ENCODE measurements at places on chromosomes 12 and 14.

DNA sequence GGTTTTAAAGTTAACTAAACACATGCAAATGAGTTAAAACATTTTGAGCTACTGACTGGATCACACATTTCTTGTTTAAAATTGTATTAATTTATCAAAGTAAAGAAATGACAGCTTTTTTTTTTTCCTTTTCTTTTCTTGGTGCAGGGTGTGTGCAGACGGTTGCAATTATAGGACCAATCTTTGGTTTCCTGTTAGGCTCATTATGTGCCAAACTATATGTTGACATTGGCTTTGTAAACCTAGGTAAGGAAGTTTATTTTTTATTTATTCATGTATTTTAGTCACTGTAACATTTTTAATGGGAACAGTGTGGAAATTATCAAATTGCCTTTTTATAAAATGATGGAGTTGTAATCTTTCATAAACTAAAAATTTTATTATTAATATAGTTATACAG, 21.9 kb downstream of the SLCO1C1 start:
- no peak for DNase-seq

- DNase-seq, result no peak
Measured at GRCh38 chr12:71558445-71558844, 105.2 kb downstream of the ZFC3H1 start.

DNA sequence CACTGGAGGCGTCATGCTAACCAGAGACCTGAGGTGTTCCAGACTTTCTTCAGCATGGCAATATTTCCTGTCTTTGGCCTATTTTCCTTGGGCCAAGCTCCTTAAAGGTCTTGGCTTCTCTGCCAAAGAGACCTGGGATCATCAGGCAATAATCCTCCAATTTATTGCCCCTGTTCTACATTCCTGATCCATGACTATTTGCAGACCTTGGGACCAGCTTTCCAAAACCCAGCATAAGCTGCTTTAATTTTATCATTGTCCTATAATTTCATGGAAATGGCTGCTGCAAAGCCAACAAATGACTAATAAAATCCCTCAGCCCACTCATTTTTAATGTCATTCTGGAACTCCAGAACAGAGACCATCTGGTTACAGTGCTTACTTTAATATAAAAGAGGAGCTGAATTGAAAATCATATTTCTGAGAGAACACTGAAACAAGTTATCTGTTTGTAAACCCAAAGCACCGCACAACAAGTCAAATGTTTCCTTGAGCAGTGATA, 166.9 kb upstream of the BTG1 start:
- DNase-seq, result no peak

GRCh38 chr12:3727877-3728632, 24.9 kb downstream of the CRACR2A start:
- no peak for DNase-seq

- peak; percentile 71 for DNase-seq
Measured at GRCh38 chr14:35878272-35879150, 52.4 kb downstream of the BRMS1L start.

DNA sequence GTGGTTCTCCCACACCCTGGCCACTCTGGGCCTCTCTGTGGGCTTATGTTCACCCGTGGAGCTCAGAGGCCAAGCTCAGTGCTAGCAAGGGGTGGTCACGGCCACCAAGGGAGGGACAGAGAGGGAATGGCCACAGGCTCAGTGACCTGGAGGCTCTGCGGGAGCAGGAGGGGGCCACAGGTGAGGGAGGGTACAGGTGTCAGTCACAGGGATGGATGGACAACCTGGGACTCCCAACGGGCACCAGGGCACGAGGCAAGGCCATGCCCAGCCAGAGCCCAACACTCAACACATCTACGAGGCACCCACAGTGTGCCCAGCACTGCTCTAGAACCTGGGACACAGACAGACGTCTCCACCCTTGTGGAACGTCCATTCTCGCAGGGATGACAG, 11.3 kb downstream of the NCOR2 start:
- DNase-seq, result no peak

DNA sequence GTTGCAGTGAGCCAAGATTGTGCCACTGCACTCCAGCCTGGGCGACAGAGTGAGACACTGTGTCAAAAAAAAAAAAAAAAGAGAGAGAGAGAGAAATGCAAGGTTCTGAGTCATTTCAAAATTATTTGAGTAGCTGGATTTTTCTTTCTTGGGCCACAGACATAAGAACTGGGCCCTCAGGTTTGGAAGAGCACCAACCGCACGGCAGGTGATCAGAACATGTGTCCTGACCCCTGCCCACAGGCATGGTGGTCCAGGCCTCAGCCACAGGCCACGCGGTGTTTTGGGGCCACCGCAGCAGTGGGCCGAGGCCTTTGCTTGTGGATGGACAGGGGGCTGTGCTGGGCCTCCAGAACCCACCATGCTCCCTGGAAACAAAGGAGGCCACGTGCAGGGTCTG, 126.7 kb downstream of the CALM1 start:
- DNase-seq, result no peak

GRCh38 chr12:39723831-39724230, 104.2 kb upstream of the ABCD2 start:
- no peak for DNase-seq

- no peak for DNase-seq
Measured at GRCh38 chr12:59484575-59484974, 111.3 kb upstream of the SLC16A7 start.

- no peak for DNase-seq
Measured at GRCh38 chr12:112828541-112828940, 37.0 kb downstream of the RPH3A start.

DNA sequence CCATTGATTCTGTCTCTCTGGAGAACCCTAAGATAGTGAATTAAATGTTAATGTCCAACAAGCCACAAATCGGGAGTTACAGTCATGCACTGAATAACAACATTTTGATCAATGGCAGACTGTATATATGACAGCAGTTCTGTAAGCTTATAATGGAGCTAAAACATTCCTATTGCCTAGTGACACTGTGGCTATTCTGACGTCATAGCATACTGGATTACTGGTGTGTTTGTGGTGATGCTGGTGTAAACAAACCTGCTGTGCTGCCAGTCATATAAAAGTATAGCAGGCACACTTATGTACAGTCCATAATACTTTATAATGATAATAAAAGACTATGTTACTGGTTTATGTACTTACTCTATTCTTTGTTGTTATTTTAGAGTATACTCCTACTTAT, 56.7 kb upstream of the BICD1 start:
- DNase-seq, result no peak

DNA sequence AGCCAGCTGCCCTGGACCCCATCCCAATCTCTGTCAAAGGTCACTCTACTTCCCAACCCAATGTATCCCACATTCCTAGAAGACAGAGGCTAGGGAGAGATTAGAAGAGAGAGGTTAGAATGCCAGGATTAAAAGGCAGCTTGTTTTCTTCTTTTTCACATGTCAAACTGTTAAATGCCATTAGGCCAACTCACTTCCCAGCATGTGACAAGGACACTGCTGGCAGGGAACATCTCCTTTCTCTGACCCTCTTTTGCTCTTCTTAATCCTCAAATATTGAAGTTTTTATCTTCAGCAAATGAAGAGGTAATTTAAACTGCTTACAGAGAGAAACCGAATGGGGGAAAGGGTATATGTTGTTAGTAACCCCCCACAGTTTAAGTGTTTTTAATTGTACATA, 89.1 kb downstream of the BBS10 start:
- no peak for DNase-seq

GRCh38 chr14:92982956-92983355, 60.0 kb downstream of the CHGA start:
- DNase-seq, result no peak

DNA sequence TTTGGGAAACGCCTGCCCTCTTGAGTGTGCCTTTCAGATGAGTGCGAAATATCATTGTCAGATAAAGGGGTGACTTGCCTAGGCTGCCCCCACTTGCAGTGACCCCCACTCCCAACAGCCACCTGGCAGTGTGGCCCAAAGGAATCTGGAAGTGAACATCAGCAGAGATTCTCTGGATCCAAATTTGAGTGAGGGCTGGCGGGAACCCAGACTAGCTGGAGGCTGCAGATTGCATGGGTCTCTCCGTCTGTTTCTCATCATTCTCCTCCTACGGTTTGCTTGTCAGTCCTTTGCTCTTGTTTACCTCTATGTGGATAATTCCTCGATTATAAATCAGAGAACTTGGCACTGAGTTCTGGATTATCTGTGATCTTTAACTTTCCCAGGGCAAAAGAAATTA, 280.8 kb downstream of the ZFP36L1 start:
- DNase-seq, result no peak

DNA sequence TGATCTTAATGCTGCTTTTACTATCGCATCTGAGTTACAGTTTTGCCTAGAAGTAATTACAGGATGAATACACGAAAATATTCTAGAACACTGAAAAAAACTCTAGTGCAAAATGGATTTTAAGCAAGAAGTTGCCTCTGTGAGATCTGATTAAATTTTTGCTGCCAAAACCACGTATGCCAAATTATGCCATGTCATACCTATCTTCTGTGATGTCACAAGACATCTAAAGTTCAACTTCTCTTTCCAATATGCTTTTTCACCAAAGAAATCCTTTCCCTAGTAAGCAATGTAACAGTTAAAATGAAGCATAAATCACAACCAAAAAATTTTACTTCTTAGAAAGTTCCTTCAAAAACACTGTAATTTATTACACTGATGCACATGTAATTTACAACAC, 39.6 kb downstream of the HECTD4 start:
- DNase-seq, result no peak

DNA sequence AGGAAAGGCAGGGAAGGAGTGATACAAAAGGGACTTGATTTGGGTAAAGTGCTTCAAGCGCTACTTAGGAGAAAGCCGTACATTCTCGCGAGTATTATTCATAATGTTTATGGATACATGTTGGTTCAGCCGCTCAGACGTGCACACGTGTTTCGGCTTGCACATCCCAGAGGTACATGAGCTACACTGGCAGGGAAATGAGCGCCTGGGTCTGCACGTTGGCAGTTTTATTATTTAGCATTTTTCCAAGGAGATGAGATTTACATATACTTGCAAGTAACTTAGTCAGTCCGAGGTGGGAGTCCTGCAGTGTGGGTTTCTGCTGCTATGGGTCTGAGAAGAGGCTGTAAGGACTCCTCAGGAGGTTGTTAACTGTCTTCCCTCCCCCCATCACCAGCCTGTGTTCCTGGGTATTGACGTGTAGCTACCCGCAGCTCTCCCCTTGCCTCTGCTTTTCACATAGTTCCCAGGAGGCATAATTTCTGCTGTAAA, 1.5 kb downstream of the PRKCH start:
- no peak for DNase-seq

DNA sequence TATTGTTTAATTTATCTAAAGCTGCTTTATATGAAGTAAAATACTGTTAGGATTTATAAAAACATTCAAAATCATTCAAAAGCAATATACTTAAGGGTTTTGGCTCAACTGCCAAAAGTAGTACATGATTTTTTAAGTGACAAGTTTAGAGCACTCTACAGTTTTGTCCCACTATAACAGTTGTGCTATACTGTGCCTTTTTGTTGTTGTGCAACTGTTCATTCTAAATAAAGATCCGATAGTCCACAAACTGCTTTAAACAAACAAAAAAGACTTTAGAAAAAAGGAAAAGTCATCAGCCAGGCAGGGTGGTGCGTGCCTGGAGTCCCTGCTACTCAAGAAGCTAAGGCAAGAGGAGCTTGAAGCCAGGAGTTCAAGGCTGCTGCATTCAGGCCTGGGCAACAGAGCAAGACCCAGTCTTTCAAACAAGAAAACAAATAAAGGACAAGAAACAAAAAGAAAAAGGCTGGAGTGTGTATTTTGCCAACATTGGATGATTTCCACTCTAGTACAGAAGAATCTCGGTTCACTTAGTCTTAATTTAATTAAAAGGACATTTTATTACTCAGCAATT, 7.3 kb downstream of the C2CD5 start:
- no peak for DNase-seq

Data from colonic mucosa (tissue), 4 donors.